PC-9 (cell line): ENCODE measurements at places on chromosomes 13 and 19. TPM values are rescaled to one million over a fixed set of nuclear protein-coding genes. Genes with fewer than 3 reads are reported as not detected.

GRCh38 chr19:5020368-5020767 lies 51.5 kb downstream of the KDM4B start:
- no peak overlapping the region for H3K4me3 ChIP-seq
- H3K4me1 ChIP-seq, result no peaks in the 10 kb centered on the region
- H3K36me3 ChIP-seq, result no peaks in the 10 kb centered on the region
- H3K27me3 ChIP-seq, result no peaks in the 10 kb centered on the region
- no peak overlapping the region for H3K27ac ChIP-seq

GRCh38 chr19:8023371-8023770 lies 17.9 kb upstream of the ELAVL1 start:
- H3K36me3 ChIP-seq, result no peaks in the 10 kb centered on the region
- DNase-seq, result no peak
- H3K4me1 ChIP-seq, result no peaks in the 10 kb centered on the region
- no peak overlapping the region for H3K4me3 ChIP-seq

The CEACAM20 gene
- not detected in 2 replicates for total RNA-seq

The ZNF835 gene
- total RNA-seq, result not detected in 2 replicates

- no peak overlapping the region for H3K27ac ChIP-seq
- H3K4me3 ChIP-seq, result no peak overlapping the region
- DNase-seq, result no peak
- H3K36me3 ChIP-seq, result no peaks in the 10 kb centered on the region
- H3K27me3 ChIP-seq, result 0 out of 2 replicates have a peak, but pooled peaks cover 8% of the 10 kb centered on the region
These were observed 666 bp downstream of the CELF5 start for GRCh38 chr19:3225169-3225485.

DNA sequence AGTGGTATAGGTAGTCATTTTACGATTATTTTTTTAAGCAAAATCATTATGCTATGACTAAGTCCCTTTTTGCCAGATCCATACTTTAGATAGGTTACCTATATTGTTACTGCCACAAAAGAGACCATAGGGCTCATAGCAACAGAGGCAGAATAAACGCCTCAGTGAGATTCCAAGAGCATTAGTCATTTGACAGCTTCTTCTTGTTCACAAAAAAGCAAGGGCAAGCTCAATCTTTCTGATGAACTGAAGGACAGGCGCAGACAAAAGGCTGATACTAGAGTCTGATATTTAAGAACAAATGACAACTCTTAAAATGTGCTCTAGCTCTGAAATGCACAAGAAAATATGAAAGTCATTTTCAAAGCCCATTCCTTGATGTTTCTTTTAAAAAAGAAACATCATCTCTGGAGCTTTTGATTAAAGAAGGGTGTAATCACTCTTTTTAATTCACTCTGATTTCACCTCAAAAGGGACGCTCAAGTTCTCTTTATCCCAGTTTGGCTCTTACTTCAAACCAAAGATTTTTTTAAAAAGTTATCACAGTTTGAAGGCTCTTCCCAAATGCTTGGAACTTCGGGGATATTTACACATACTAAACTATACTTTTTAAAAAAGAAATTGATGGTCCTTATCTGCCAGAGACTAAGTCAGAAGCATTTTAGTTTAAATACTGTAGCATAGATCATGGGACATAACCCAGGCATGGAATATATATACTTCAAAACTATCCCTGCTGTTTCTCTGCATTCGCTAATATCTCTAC lies 187.2 kb downstream of the EFNB2 start:
- H3K36me3 ChIP-seq, result no peaks in the 10 kb centered on the region
- H3K4me3 ChIP-seq, result peak overlapping the region; percentile 52; the same call in 1 of the 2 replicates
- peaks cover 40% of the 10 kb centered on the region for H3K4me1 ChIP-seq
- DNase-seq, result peak; percentile 49
- no peaks in the 10 kb centered on the region for H3K27me3 ChIP-seq

DNA sequence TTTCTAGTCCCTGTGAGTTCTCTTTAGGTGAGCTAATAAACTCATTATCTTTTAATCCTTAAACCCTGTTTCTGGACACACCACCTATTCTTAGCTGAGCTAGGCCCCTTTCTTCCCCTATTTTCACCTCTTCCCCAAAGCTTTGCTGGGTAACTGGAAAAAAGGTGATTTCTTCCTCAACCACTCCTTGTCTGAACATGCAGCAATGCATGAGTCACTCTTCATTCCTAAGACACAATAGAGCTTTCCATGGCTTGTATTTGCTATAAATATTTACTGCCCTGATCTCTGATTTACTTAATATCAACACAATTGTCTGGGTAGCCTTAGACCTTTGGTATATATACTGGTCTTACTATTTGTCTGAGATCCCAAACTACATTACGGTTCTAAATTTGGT lies 370.9 kb downstream of the KLF5 start:
- H3K27ac ChIP-seq, result peak overlapping the region; percentile 88
- no peaks in the 10 kb centered on the region for H3K36me3 ChIP-seq
- H3K4me3 ChIP-seq, result no peak overlapping the region
- H3K27me3 ChIP-seq, result no peaks in the 10 kb centered on the region
- peaks cover 38% of the 10 kb centered on the region for H3K4me1 ChIP-seq

The PSG1 gene
- 0.72 TPM in 1 of 2 replicates, not detected in the other for total RNA-seq

DNA sequence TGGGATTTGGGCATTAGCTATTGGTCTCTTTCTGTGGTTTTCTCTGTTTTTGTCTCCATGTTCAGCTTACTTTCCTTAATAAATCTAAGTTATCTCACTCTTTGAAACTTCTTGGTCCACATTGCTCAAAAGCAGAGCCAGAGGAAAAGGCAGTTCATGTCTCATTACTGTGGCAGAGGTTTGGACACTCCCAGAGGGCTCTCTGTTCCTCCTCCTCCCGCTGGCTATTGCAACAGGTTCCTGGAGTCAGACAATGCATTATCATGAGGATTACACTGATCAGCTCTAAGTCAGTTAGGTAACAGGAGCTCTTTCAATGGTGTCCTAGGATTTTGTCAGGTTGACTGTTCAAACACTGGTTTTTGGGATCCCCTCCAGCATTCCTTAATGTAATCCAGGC lies 298.8 kb downstream of the NDFIP2 start:
- no peak overlapping the region for H3K4me3 ChIP-seq
- no peaks in the 10 kb centered on the region for H3K27me3 ChIP-seq
- peaks cover 18% of the 10 kb centered on the region for H3K4me1 ChIP-seq
- no peak overlapping the region for H3K27ac ChIP-seq

The CRX gene
- not detected in 2 replicates for total RNA-seq

DNA sequence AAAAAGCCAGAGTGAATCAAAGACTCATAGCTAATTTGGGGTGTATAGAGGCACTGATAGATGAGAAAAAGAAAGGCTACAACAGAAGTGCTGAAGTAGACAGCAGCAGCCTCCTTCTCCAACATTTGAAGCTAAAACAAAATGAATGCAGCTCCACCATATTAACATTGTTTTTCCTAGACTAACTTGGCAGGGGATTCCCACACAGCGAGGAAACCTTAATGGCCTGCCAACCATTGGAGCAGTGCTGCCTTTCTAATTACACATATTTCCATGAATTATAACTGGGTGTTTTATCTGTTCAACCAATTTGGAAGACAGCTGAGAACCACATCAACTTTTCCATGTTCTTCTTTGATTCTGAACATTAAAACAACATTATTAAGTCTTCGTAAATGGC lies 478.6 kb downstream of the LIG4 start:
- H3K4me3 ChIP-seq, result no peak overlapping the region
- H3K27me3 ChIP-seq, result no peaks in the 10 kb centered on the region
- no peak for DNase-seq
- no peaks in the 10 kb centered on the region for H3K4me1 ChIP-seq

GRCh38 chr13:33918199-33918932 lies 100.4 kb downstream of the RFC3 start:
- H3K4me1 ChIP-seq, result peaks cover 19% of the 10 kb centered on the region
- no peaks in the 10 kb centered on the region for H3K27me3 ChIP-seq
- H3K36me3 ChIP-seq, result no peaks in the 10 kb centered on the region
- H3K27ac ChIP-seq, result peak overlapping the region; percentile 48
- H3K4me3 ChIP-seq, result peak overlapping the region; percentile 5; the same call in 1 of the 2 replicates
- DNase-seq, result peak; percentile 71

The ATP4A gene
- not detected in 2 replicates for total RNA-seq

GRCh38 chr13:57627663-57628062 lies 3.9 kb upstream of the PCDH17 start:
- H3K4me3 ChIP-seq, result no peak overlapping the region
- H3K36me3 ChIP-seq, result no peaks in the 10 kb centered on the region
- DNase-seq, result no peak
- no peaks in the 10 kb centered on the region for H3K27me3 ChIP-seq
- H3K4me1 ChIP-seq, result no peaks in the 10 kb centered on the region

DNA sequence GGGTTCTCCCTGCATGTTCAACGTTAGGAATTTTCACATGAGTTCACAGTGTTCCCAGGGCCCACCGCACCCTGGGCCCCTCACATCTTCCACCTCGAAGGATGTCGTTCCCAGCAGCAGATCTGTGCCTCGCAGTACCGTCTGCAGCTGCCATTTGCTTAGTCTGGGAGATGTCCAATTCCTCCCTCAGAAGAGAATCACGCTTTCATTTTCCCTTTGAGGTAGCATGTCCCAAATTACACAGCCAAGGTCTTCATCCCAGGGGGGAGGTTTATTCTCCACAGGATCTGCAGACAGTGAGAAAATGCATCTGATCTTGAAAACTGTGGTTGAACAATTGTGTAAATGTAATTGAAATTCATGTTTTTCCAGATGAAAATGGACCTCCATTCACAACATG lies 150.2 kb downstream of the DCT start:
- H3K27ac ChIP-seq, result peak overlapping the region; percentile 41; the same call in 1 of the 2 replicates
- H3K4me3 ChIP-seq, result no peak overlapping the region
- DNase-seq, result no peak
- no peaks in the 10 kb centered on the region for H3K27me3 ChIP-seq
- H3K4me1 ChIP-seq, result peaks cover 10% of the 10 kb centered on the region
